Ecto neural progenitor cell (in vitro differentiated cells): ENCODE measurements at places on chromosomes 2 and 18.
A peak's percentile ranks its signal among the peaks of the same experiment; 100 is the strongest.

DNA sequence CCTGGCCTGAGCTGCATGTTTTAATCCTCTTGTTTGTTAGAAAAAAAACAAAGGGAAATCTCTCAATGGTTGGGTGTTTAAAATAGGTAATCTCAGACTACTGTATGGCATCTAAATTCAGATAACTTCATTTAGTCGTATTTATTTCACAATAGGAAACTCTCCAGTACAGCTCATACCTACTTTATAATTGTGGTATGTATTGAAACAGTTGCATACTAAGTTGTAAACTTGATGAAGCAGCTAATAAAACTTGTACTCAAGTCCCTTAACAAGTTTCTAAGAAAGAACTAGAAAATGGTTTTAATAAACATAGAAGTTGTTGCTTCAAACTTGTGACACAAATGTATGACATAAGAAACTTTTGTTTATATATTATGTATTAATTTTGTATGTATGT is 334.5 kb downstream of the PTPRM start:
- DNase-seq: no peak

DNA sequence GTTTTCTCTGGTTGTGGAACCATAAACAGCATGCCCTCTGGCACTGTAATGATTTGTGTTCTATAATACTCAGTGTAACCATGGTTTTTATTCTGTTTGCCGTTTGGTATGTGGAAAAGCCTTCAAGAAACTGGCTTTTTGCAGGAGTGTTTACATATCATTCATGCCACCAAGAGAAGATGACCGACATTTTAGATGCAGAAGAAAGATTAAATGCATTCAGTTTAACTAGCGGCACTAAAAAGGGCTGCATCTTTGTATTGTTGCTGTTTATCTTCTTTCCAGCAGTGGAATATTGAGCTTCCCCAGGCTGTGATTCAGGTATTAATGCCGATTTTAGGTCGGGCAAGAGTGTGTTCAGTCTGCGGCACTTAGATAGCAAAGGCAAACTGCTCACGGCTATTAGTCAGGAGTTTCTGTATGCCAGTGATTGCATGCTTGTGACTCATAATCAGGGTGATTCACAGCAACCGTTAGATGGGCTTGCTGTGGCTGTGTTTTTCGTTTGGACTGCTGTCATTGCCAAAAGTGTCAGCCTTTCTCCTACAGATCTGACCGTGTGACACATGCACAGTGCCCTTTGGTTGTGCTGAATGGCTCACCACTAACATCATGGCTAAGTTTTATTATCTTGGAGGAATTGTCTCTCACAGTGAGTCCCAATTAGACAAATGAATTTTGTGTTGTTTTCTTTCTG is 479.7 kb downstream of the PARD3B start:
- DNase-seq: no peak

DNA sequence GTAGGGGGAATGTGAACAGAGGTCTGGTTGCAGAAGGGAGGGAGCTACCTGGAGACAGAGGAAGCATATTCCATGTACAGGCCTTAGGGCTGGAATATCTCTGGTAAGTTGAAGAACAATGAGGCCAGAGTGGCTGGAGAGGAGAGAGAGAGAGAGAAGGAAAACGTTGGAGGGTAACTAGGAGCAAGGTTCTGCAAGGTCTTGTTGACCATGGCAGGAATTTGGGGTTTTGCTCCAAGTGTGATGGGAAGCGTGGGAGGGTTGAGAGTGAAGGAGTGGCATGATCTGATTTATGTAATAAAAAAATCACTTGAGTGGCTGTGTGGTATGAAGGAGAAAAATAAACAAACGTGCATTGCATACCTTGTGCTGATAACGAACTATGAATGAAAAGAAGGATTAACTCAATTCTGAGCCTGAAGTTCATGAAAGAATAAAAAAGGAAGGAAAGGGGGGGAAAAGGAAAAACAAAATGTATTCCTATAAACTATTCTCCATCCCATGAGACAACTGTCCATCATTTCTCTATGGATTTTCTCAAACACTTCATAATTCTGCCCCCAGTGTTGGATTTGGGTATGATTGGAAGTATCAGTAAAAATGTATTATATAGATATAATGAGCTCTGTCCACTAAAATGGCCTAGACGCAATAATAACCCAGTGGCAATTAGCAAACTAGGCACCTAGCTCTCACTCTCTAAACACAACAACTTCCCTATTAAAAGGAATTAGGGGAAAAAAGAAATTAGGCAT is 59.7 kb upstream of the PMAIP1 start:
- no peak for DNase-seq

GRCh38 chr2:222440673-222441422 is 16.5 kb downstream of the SGPP2 start:
- DNase-seq: no peak

GRCh38 chr2:101958061-101958460 is 33.7 kb upstream of the IL1R2 start:
- no peak for DNase-seq

GRCh38 chr2:15159751-15160177 is 401.4 kb downstream of the NBAS start:
- no peak for DNase-seq

DNA sequence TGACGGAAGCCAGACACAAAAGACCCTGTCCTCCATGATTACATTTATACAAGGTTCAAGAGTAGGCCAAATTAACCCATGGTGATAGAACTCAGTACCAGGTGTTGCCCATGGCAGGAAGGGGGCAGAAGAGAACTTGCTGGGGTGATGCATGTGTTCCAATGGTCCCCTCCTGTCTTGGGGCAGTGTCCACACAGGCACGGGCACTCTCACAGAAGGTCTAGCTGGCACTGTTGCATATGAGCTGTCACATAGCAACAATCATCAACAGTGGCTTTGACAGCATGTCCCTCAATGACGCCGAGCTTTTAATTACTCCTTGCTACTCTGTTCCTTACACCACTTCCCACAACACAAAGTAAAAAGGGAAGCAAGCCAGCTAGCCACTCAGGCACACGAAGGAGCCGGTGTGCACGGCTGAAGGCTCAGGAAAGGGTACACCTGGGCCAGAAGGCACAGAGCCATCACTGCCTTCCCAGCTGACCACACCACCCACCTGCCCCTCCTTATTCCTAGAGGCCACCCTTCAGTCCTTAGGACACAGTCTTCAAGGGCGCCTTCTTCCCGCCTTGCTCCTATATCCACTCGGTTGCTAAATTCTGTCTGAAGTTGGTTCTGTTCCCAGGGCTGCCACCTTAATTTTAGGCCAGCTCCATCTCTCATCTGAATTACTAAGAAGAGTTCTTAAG is 28.9 kb downstream of the RPL31 start:
- no peak for DNase-seq

GRCh38 chr2:218888341-218888740 is 7.7 kb downstream of the WNT10A start:
- no peak for DNase-seq

- DNase-seq: no peak
Observed at GRCh38 chr2:6846540-6846939, 19.2 kb downstream of the CMPK2 start.

DNA sequence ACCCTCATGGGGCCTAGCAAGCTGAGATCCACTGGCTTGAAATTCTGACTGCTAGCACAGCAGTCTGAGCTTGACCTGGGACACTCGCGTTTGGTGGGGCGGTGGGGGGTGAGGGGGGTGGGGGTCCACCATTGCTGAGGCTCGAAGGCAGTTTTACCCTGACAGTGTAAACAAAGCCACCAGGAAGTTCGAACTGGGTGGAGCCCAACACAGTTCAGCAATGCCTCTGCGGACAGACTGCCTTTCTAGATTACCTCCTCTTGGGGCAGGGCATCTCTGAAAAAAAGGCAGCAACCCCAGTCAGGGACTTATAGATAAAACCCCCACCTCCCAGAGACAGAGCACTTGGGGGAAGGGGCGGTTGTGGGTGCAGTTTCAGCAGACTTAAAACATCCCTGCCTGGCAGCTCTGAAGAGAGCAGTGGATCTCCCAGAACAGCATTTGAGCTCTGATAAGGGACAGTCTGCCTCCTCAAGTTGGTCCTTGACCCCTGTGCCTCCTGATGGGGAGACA is 149.7 kb upstream of the TANK start:
- DNase-seq: no peak

DNA sequence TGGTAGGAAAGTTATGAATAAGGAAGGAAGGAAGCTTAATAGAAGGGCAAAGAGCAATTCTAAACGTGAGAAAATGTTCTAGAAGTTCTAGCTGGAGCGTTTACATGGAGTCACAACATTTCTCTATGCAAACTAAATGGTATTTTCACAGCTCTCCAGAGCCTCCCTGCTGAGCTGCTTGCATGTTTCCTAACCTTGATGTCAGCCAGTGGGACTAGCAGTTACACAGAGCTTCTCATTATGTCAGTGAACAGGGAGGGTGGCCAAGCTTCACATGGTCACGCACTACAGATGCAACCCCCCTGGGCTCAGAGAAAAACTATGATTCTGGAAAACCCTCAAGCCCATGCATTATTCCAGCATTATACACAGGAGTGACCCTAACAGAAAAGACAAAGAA is 153.4 kb upstream of the CCDC150 start:
- no peak for DNase-seq

GRCh38 chr18:75533950-75534349 is 106.4 kb upstream of the SMIM21 start:
- no peak for DNase-seq

GRCh38 chr18:3062798-3063680 is 50.1 kb upstream of the LPIN2 start:
- peak; percentile 74 for DNase-seq

DNA sequence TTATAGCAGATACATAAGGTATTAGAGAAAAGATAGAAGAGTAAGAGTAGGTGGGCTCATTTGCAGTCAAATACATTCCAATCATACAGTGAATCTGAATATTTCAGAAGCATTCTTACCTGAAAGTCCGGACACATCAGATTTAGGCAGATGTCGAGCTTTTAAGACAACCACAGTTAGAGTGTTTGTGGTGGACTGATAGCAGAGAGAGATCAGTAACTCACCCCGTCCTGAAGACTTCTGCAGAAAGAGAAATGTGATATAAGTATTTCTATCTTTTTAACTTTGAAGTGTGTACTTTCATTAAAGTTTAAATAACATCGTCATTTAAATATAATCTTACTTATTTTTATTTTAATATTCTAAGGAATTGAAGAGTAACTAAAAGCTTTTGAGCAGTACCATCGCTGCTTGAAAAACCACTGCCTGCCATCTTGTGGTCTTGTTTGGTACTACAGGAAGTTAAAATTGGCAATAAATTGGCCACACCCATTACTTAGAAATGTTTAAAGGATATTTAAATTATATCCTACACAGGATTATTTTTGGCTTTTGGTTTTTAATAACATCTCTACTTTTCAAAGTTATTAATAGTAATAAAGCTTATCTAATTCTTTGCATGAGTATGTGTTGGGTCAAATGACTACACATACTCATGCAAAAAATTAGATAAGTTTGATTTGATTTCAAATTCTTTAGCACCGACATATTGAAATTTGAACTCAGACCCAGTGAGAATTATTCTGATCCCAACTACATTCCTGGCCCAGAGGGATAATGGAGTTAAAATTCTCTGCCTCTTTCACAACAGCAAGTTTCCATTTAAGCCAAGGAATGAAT is 5.5 kb downstream of the SYT4 start:
- DNase-seq: no peak

DNA sequence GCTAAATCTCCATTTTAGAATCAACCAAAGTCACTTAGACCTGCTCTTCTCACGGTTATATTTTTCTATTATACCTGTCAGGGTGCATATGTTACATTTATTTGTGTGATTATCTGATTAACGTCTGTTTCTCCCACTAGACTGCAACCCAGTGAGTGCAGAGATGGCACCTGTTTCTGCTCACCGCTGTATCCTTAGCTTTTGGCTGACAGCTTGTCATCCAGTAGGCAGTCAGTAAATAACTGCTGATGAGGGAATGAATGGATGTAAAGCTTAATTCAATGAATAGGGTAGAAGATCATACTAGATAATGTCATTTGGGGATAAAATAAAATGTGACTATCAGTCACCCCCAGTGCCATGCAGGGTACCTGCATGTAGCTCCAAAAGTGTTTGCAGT is 6.9 kb upstream of the CHRNA1 start:
- no peak for DNase-seq

DNA sequence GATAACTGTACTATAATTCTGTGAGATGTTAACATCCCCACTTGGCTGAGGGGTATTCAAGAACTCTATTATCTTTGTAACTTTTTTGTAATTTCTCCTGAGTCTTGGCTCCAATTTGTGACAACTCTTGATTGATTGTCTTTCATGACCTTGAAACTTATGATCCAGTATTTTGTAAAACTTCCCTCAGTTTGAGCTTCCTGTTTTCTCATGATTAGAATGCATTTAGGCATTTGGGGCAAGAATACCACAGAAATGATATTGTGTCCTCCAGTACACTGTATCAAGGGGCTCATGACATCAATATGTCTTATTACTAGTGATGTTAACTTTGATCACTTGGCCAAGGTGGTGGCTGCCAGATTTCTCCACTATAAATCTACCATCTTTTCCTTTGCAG is 37.4 kb downstream of the PNO1 start:
- DNase-seq: no peak

DNA sequence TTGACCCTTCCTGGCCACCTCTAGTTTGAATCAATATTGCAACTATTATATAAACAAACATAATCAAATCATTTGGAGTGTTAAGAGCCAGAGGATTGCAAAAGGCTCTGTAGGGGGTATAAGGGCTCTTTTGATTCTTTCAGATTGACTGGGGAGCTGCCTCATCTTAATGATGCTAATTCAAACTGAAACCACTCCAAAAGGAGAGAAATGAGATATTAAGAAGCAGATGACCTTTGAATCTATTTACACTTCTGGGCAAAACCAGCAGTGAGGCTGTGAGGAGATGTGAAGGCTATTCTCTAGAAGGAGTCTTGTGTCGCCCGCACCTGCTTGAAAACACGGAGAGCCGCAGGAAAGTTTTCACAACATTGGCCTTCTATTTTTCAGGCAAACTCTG is 311.2 kb upstream of the CRIM1 start:
- no peak for DNase-seq

DNA sequence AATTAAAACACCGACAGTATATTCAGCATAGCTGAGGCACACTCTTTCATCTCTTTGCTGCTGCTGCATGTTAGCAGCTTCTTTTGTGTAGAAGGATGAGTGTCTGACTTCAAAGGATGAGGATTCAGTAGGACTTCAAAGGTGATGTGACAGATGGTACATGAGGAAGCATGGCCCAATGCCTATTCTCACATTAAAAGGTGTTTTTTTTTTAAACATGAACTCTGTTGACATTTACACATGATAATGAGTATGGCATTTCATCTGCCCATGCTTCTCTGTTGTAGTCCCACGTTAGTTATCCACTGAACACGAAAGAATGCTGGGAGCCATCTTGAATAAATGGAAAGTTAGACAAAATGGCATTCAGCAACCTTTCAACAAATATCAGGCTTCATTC is 1950.8 kb upstream of the PIK3C3 start:
- no peak for DNase-seq
